H1 (cell line): ENCODE measurements at places on chromosomes 1 and 21. TPM values are rescaled to one million over a fixed set of nuclear protein-coding genes. Genes with fewer than 3 reads are reported as not detected.

ICOSLG gene
- polyA plus RNA-seq = 2.3 and 3.1 TPM in 2 replicates

PIGR gene
- not detected in 2 replicates for polyA plus RNA-seq

SPRR3 gene
- not detected in 2 replicates for polyA plus RNA-seq

PLA2G5 gene
- 0.05 TPM in 1 of 2 replicates, not detected in the other for polyA plus RNA-seq

PROK1 gene
- polyA plus RNA-seq = 0.12 and 0.20 TPM in 2 replicates

C8A gene
- polyA plus RNA-seq = not detected in 2 replicates

TMPRSS2 gene
- 10.5 and 11.0 TPM in 2 replicates for polyA plus RNA-seq

KPNA6 gene
- 22.0 and 24.2 TPM in 2 replicates for polyA plus RNA-seq

CHIA gene
- not detected in 2 replicates for polyA plus RNA-seq

MYCL gene
- 20.3 and 30.3 TPM in 2 replicates for polyA plus RNA-seq

TRIM33 gene
- polyA plus RNA-seq = 14.2 and 17.1 TPM in 2 replicates

C1orf115 gene
- polyA plus RNA-seq = 3.5 and 3.9 TPM in 2 replicates

ZFP69 gene
- 0.83 and 1.0 TPM in 2 replicates for polyA plus RNA-seq

DEPDC1 gene
- 3.4 and 5.5 TPM in 2 replicates for polyA plus RNA-seq

TDRD5 gene
- polyA plus RNA-seq = 0.22 and 0.53 TPM in 2 replicates

OR2T29 gene
- polyA plus RNA-seq = not detected in 2 replicates

FRRS1 gene
- 3.5 and 13.7 TPM in 2 replicates for polyA plus RNA-seq

ADARB1 gene
- polyA plus RNA-seq = 4.6 and 4.7 TPM in 2 replicates

HRNR gene
- not detected in 2 replicates for polyA plus RNA-seq

CCDC190 gene
- polyA plus RNA-seq = not detected in 2 replicates

HORMAD1 gene
- not detected in 2 replicates for polyA plus RNA-seq

TTC24 gene
- polyA plus RNA-seq = 0.08 TPM in 1 of 2 replicates, not detected in the other

SPRR1A gene
- polyA plus RNA-seq = not detected in 2 replicates

RAB42 gene
- 15.1 and 16.6 TPM in 2 replicates for polyA plus RNA-seq

KIF21B gene
- polyA plus RNA-seq = 10.8 and 20.1 TPM in 2 replicates

FMO1 gene
- polyA plus RNA-seq = 0.03 and 0.11 TPM in 2 replicates

TMIGD3 gene
- polyA plus RNA-seq = not detected in 2 replicates

GJC2 gene
- polyA plus RNA-seq = 0.17 and 0.28 TPM in 2 replicates

OR2L13 gene
- not detected in 2 replicates for polyA plus RNA-seq

ADAMTS4 gene
- 4.6 and 6.4 TPM in 2 replicates for polyA plus RNA-seq

PLA2G2C gene
- polyA plus RNA-seq = not detected in 2 replicates

NBPF26 gene
- polyA plus RNA-seq = 3.0 and 3.4 TPM in 2 replicates

TFF2 gene
- polyA plus RNA-seq = not detected in 2 replicates

LUZP1 gene
- 12.2 and 14.0 TPM in 2 replicates for polyA plus RNA-seq

C2CD4D gene
- 0.41 and 0.60 TPM in 2 replicates for polyA plus RNA-seq

SF3B4 gene
- 81.1 and 114 TPM in 2 replicates for polyA plus RNA-seq

CELF3 gene
- polyA plus RNA-seq = 1.2 and 1.3 TPM in 2 replicates

UQCRHL gene
- 2.6 and 3.7 TPM in 2 replicates for polyA plus RNA-seq

VHLL gene
- polyA plus RNA-seq = not detected in 2 replicates

MX2 gene
- polyA plus RNA-seq = 2.8 and 3.1 TPM in 2 replicates

CD244 gene
- not detected in 2 replicates for polyA plus RNA-seq

PAQR6 gene
- polyA plus RNA-seq = 11.3 and 20.2 TPM in 2 replicates

KRTAP12-2 gene
- polyA plus RNA-seq = 0.46 and 0.50 TPM in 2 replicates

AMY1C gene
- not detected in 2 replicates for polyA plus RNA-seq

CCDC30 gene
- polyA plus RNA-seq = 0.38 and 0.60 TPM in 2 replicates

CLCNKA gene
- polyA plus RNA-seq = 2.0 and 3.9 TPM in 2 replicates

ERRFI1 gene
- polyA plus RNA-seq = 18.2 and 23.4 TPM in 2 replicates

RBM15 gene
- 13.5 and 18.6 TPM in 2 replicates for polyA plus RNA-seq

GSTM1 gene
- 38.8 and 42.5 TPM in 2 replicates for polyA plus RNA-seq

ERMAP gene
- 2.2 and 2.5 TPM in 2 replicates for polyA plus RNA-seq

RIPPLY3 gene
- polyA plus RNA-seq = 2.2 TPM in 2 replicates

YY1AP1 gene
- polyA plus RNA-seq = 44.8 and 48.6 TPM in 2 replicates

PRRX1 gene
- not detected in 2 replicates for polyA plus RNA-seq

RXRG gene
- polyA plus RNA-seq = not detected in 2 replicates
